ENCODE measurements at places on chromosomes 6 and 20.
A peak's percentile ranks its signal among the peaks of the same experiment; 100 is the strongest.

- peak; percentile 88 for DNase-seq
Measured at GRCh38 chr6:18387061-18387721, at the start of gene RNF144B. Gene RNF144B (plus strand): TSS chr6:18387350. CDS start chr6:18399535, 12,185 bp downstream.

- no peak for DNase-seq
Measured at GRCh38 chr20:43755390-43755789, 28.6 kb upstream of the GTSF1L start.

GRCh38 chr6:6409397-6410030, 89.1 kb upstream of the F13A1 start:
- no peak for DNase-seq

DNA sequence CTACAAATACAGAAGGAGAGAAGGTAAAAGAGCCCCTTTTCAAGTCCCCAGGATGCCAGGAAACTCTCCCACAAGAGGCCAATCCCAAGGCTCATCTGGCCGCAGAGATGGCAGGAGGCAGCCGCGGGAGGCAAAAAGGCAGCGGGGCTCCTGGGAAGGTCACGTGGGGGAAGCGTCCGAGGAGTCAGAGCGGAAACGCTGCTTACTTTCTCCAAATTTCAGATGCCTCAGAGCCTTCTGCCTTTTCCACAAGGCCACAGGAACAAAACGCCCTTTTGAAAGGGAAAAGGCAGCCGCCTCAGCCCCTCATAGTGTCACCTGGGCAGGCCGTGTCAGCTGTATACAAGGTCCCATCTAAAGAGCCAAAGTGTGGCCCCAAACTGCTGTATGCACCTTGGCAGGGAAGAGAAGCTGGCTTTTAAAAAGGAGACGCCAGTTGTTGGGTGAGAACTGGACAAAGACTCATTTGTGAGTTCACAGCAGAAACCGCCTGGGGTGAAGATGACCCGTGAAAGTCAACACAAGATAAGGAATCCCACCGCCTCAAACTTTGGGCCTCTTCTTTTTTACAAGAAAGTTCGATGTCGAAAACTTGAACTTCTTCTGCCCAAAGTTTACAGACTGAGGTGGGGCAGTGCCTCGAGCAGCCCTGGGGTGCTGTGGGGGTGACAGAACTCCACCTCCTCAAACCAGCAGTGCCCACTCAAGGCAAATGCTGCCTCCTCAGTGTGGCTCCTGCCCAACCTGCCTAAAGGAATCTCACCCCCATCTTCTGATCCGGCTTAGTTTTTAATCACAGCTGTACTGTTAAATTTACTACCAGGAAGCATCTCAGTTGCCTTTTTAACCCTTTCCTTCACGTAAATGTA, 45.4 kb downstream of the EZR start:
- DNase-seq: no peak

DNA sequence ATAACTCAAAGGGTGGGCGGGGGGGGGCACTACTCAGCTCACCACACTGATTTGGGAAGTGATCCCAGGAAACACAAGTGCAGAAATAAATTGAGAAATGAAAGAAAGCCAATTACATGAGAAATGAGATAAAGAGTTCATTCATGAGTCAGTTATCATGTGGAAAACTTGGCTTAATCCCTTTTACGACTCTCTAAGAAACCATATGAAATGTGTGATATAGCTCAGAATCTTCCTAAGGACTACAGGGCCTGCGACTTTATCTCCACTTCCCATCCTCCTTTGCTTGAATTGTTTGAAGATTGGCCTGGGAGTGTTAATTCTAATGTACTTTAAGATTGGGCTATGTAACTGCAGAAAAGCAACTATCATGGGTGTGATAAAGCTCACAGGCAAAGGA, 3.6 kb upstream of the BTN2A2 start:
- no peak for DNase-seq

GRCh38 chr6:22236626-22237414, 60.0 kb downstream of the PRL start:
- DNase-seq: no peak

DNA sequence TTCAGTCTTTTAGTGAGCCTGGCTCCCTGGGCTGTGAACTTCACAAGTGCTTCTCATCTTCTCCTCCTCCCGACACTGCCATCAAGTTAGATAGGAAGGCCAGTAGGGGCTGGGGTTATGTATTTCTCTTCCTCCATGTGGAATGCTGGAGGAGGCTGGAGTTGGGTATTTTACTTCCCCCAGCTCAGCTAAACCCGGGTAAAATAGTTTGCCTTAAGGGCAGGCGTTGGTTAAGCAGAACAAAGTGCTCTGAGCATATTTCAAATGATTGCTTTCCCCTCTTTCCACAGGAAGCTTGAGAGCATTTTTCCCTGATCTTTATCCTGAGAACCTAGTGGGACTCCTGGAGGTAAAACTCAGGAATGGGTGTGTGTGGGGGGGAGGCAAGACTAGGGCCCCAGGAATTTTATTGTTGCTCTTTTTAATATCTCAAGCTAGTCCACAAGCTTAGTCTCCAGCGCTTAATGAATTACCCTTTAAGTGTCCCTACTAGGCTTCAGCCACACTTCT, 16.9 kb upstream of the SUPT3H start:
- DNase-seq: no peak

GRCh38 chr6:6583836-6584235, 4.7 kb upstream of the LY86 start:
- DNase-seq: no peak

GRCh38 chr6:41408576-41408975, 73.2 kb downstream of the NCR2 start:
- DNase-seq: no peak

DNA sequence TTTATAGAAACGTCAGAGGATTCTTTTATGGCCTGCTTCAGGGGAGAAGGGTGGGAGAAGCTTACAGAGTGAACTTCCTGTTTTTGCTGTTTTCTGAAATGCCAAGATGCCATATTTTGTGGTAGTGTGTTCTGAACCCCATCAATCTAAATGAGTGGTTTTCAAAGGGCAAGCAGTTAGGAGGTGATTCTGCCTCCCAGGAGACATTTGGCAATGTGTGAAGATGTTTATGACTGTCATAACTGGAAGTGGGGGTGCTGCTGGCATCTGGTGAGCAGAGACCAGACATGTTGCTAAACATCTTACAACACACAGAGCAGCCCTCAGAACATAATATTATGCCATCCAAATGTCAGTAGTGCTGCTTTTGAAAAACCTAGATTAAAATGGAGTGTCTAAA, 6.0 kb upstream of the PRL start:
- no peak for DNase-seq

GRCh38 chr20:62156592-62157386, 13.2 kb downstream of the SS18L1 start:
- DNase-seq: peak; percentile 93

- no peak for DNase-seq
Measured at GRCh38 chr20:23667666-23668065, 21.2 kb downstream of the CST4 start.

GRCh38 chr6:159505140-159505922, 187.7 kb downstream of the SOD2 start:
- DNase-seq: no peak

- DNase-seq: no peak
Measured at GRCh38 chr6:54308289-54308985, at the start of gene TINAG. Gene TINAG (plus strand): TSS chr6:54308441. CDS start chr6:54308551, 110 bp downstream.

DNA sequence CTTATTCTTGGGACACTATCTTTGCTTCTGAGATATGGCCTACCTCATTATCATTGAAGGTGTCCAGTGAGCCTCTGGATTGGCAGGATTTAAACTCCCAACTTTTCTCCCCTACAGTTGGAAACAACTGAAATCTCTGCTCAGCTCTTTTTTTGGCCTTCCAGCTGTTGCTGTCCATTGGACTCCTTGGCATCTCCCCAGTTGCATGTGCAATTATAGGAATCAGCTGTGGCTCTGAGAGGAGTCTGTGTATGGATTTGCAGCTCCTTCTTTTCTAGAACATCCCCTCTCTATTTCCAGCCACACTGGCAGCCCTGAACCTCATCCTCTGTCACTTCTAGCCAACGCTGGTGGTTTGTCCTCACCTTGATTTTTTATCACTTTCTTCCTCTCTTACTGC, 21.2 kb downstream of the RAB22A start:
- DNase-seq: no peak

DNA sequence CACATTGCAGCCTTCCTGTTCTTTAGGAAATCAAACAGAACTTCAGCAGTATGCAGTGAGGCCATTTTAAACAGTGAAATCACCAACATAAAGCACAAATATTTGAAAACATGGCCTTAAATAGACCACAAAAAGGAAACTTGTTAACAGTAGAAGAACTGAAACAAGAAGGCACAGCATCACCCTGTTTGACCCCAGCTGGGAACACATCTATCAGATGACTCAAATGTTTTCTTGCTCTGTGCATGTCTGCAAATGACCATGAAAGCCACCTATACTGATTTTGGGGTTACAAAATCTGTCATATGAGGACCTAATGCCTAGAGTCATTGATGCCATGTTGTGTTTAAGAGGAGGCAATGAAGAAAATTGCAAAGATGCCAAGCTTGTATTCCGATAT, 123.8 kb upstream of the ADGRF1 start:
- DNase-seq: no peak

GRCh38 chr20:58665606-58666005, 14.5 kb downstream of the STX16 start:
- DNase-seq: peak; percentile 85

DNA sequence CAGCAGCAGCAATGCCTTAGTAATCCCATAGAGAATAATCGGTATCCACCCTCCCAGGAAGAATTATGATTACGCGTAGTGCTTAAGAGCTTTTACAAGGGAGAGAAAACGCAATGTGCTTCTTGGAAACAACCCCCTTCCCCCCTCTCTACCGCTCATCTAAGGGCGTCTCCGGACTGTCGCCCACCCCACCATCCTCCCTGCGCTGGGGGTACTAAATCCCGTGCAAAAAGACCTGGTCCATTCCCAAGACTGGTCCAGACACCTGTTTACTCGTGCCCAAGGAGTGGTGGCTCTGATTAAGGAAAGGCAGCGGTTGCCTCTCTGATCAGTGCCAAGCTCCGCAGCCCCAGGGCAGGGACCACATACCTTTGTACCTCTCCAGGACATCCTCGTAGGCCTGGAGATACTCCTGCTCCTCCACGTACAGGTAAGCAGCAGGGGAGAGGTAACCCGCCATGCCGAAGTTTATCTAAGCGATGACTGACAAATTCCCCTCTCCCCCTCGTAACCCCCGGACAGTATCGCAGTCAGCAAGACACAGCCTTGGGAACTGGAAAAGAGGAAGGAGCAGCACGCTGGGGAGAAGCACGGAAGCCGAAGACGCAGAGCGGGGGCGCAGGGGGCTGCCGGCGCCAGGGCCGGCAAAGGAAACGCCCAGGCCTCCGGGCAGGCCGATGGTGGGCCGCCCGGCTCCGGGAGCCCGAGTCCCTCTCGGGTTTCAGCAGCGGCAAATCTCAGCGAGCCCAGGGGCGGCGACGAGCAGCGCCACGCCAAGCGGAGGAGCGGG, 112.0 kb upstream of the BEND6 start:
- DNase-seq: peak; percentile 77

- DNase-seq: no peak
Measured at GRCh38 chr6:130873746-130874145, 46.5 kb downstream of the SMLR1 start.

GRCh38 chr20:61556111-61556510, 304.1 kb downstream of the CDH4 start:
- no peak for DNase-seq

GRCh38 chr20:32091888-32092346, 17.6 kb upstream of the TM9SF4 start:
- peak; percentile 85 for DNase-seq

- DNase-seq: no peak
Measured at GRCh38 chr20:57414867-57415592, 23.8 kb downstream of the RBM38 start.

Measured in WERI-Rb-1 (cell line).